Muscle of arm (tissue), 14 donors: ENCODE measurements at places on chromosomes 13 and 19.

DNA sequence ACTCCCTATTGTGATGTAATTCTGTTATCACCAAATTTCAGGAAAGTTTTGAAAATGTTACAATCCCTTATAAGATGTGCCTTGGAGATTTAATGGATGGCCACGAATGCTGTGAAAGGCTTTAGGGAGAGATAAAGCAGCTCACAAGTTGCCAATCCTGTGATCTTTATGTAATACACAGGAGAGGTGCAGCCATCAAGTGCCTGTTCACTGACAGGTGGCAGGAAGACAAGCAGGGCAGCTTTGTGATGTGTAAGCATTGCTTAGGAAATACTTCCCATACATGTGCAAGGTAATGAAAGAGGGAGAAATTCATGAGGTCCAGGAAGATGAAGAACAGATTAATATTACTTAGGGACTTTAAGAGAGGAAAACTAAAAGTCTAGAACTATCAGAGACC lies 628.8 kb downstream of the SLITRK6 start:
- DNase-seq = no peak

- DNase-seq = peak; percentile 66
Measured at GRCh38 chr13:20828539-20829364, 55.0 kb upstream of the EEF1AKMT1 start.

DNA sequence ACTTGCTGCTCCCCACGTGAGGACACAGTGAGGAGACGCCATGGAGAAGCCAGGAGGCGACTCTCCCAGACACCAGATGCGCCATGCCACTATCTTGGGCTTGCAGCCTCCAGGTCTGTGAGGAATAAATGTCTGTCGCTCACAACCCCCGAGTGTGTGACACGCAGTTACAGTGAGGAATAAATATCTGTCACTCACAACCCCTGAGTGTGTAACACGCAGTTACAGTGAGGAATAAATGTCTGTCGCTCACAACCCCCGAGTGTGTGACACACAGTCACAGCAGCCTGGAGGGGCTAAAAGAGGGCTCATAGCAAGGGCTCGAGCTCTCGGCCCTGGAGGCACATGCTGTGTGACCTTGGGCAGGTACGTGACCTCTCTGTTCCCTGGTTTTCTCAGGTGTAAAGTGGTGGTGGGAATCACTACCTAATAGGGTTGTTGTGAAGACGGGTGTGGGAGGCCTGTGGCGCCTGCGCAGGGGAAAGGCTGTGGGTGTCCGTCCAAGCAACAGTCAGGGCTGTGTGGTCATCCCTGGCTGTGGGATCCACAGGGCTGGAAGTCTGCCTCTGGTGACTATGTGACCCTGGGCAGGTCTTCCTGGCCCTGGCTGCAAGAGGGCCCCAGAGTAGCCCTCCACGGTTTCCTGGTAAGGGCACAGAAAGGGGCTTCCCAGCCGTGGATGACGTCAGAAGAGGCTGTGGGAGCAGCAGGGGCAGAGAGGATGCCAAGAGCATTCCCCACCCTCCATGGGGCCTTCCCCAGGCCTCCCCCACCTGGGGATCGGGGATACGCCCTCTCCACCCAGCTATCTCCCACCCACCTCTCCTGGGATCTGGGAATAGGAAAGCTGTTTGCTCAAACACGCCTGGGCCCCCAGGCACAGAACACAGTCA lies 77.7 kb downstream of the C1QTNF9 start:
- no peak for DNase-seq

- peak; percentile 65 for DNase-seq
Measured at GRCh38 chr19:6092329-6093286, 17.7 kb downstream of the RFX2 start.

- DNase-seq = no peak
Measured at GRCh38 chr19:34282611-34283519, 28.5 kb downstream of the GARRE1 start.

DNA sequence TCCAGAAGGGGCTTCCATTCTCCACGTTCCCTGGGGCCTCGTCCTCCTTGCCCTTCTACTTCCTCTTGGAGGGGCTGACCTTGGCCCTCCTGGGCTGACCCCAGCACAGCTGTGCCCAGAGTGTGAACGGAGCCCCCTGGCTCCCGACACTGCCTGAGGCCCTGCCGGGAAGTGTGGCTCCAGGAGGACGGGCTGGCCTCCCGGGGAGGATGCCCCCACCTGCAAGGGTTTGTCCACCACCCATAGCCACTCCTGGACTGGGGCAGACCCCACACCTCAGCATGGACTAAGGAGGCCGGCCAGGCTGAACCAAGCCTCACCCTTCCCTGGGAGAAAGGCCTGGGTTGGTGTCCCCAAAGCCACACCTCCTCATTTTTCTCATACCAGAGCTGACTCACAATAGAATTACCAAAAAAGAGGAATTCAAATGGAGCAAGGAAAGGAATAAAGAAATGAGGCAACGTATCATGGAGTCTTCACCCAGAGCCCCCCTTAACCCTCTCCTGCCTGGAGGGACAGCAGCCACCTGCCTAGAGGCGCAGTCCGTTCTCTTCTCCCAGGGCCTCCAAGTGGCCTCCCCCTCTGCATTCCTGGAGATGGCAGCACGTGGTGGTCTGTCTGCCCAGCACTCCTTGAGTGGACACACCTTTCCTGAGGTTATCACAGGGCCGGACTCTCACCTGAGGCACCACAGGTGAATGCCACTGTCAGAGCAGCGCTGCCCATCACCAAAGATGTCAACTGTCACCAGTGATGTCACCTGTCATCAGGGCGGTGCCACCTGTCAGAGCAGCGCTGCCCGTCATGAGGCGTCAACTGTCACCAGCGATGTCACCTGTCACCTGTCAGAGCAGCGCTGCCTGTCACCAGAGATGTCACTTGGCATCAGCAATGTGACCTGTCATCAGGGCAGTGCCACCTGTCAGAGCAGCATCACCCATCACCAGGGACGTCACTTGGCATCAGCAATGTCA lies 3.1 kb upstream of the C13orf46 start:
- no peak for DNase-seq

DNA sequence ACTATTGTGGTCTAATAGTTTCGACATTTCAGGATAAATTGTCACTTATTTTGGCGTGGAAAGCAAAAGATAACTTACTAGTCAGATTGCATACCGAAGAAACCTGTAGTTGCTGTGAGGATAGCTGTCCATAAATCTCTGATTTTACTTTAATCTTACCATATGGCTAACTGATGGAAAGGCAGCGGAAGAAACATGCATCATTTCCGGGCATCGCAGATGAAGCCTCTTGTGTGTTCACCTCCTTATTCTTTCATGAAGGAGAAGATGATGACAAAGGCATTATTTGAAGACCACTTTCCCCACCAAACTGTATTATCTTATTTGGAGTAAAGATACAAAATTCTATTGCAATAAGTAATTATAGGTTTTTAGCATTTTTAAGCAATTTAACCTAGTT lies 763.6 kb upstream of the SLITRK6 start:
- DNase-seq = no peak

DNA sequence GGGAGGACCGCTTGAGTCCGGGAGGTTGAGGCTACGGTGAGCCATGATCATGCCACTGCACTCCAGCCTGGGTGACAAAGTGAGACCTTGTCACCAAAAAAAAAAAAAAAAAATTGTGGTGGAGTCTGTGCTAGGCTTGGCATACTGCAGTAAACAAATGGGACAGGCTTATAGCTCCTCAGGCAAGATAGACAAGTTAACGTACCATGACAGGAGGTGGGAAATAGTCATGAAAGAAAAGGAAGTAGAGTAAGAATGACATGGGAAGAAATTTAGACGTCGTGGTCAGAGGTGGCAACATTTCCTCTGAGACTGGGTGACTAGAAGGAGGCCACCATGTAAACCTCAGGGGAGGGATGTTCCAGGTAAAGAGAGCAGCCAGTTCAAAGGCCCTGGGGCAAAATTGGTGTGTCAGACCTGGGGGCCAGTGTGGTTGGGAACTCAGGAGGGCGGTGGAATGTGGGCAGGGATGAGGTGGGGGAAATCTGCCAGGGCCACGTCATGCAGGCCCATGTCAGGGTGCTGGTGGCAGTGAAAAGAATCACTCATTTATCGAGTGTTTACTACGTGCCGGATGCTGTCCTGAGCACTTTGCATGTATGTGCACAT lies 5.6 kb downstream of the SNRPA start:
- DNase-seq = no peak

DNA sequence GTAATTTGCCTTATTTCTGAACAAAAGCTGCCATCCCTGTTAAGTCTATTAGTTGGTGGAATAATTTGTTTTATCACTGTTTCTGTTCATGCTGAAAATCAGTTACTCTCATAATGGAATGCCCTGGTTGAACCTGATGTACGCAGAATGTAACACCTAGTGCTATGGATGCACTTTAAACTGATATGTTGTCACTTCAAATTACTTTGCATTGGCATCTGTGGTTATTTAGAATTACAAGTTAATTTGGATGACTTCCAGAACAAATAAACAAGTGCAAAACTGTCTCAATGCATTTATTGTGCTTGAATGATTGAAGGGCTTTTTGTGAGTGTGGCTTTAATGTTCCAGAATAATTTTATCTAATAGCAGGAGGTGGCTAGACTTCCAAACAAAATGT lies 368.2 kb upstream of the SLITRK5 start:
- DNase-seq = no peak

GRCh38 chr13:95298971-95299621 lies 2.2 kb downstream of the ABCC4 start:
- DNase-seq = no peak

GRCh38 chr13:37627428-37627827 lies 28.9 kb upstream of the POSTN start:
- no peak for DNase-seq

DNA sequence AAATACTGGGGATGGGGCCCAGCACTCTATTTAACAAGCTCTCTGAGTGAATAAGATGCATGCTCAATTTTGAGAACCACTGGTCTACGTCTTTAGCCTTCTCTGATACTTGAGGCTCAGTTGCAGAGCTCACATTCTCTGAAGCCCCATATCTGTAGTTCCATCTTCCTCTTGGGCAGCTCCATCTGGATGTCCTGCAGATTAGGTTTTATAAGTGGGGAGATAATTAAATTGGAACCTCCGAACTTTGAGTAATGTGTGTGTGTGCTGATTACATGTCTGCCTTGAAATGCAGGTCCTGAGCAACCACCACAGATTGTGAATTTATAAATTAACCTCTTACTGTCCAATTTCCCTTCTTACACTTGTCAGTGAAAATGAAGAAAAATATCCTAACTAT lies 7.2 kb upstream of the RASL11A start:
- no peak for DNase-seq

- DNase-seq = no peak
Measured at GRCh38 chr13:75492389-75492788, 10.4 kb upstream of the TBC1D4 start.

DNA sequence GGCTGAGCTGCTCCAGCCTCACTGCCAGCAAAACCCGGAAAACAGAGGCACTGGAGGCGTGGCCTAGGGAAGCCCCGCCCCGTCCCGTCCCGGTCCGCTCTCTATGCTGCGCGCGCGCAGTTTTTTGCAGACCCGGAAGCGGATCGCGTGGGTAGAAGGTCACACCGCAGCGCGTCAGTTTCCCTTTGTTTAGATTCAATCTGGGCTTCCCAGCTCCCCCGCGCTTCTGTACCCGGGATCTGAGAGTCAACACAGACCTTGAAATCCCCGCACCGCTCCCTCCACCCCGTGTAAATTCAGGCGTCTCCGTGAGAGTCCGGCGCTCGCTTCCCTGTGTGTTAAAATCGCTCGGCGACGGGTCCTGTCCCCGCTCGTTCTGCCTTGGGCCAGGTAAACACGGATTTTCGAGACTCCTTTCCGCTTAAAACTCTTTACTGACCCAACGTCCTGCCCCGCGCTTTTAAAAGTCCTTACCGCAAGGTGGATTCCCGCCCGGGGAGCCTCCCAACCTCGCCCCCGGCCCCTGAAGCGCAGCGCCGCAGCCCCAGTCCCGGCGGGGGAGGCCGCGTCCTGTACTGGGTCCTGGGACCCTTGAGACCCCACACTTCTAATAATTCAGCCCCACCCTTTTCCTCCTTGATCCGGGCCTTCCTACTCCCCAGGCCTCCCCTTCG lies at the start of gene ZNF610:
TSS of gene ZNF610 (plus strand) at position 127 of the 674 bp plus-strand sequence. CDS start 12,930 bp downstream, outside the sequence.
- DNase-seq = peak; percentile 90

DNA sequence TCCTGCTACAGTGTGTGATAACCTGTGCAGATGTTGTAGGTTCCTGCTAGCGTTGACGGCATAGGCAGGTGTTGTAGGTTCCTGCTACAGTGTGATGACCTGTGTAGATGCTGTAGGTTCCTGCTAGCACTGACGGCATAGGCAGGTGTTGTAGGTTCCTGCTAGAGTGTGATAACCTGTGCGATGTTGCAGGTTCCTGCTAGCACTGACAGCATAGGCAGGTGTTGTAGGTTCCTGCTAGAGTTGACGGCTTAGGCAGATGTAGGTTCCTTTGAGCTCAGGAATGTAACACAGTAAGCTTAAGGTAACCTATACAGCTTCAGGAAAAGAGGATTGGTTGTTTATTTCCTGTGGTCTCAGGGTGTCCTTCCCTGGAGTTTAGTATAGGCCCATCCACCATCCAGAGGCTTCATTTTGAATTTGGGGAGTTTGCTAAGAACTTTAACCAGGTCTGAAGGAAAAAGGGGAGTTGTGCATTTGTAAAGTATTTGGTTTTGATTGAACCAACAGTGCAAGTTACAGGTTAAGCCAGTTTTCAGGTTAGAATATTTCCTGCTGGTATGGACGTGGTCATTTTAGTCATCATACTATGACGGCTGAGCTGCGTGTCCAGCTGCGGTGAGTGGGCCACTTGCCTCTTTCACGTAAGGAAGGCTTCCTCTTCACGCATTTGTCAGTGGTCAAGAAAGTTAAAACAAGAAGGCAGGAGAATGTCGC lies 53.8 kb downstream of the ATP11A start:
- DNase-seq = no peak

GRCh38 chr19:33941133-33941532 lies 144.5 kb downstream of the KCTD15 start:
- DNase-seq = no peak

GRCh38 chr13:113005076-113005865 lies 36.3 kb downstream of the MCF2L start:
- DNase-seq = no peak

- DNase-seq = no peak
Measured at GRCh38 chr13:99989276-99990125, 7.9 kb downstream of the ZIC2 start.

DNA sequence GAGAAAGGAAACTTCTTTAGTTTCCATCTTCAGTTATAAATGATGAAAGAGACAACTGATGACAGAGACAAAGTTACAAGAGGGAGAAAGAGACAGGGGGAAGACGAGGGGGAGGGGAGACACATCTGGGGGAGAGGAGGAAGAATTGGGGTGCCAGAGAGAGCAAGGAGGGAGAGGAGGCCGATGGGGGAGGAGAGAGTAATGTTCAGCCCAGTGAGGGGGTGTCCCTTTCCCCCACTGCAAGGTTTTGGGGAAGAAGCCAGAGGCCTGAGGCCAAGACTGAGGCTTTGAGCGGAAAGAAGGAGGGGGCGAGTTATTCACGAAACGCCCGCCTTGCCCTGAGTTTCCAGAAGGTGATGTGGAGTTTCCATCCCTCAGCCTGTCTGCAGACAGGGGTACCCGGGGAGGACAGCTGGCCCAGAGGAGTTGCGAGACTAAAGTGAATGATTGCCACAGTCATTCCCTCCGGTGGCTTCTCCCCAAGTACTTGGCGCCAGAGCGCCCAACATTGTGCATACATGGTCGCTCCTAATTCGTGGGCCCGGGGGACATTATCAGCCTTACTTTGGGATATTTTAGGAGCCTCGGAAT lies 558 bp upstream of the PPAN start:
- DNase-seq = peak; percentile 76
